ENCODE measurements at places on chromosomes 5 and 9.

GRCh38 chr5:39423331-39423751 is 1.4 kb downstream of the DAB2 start:
- DNase-seq = no peak

DNA sequence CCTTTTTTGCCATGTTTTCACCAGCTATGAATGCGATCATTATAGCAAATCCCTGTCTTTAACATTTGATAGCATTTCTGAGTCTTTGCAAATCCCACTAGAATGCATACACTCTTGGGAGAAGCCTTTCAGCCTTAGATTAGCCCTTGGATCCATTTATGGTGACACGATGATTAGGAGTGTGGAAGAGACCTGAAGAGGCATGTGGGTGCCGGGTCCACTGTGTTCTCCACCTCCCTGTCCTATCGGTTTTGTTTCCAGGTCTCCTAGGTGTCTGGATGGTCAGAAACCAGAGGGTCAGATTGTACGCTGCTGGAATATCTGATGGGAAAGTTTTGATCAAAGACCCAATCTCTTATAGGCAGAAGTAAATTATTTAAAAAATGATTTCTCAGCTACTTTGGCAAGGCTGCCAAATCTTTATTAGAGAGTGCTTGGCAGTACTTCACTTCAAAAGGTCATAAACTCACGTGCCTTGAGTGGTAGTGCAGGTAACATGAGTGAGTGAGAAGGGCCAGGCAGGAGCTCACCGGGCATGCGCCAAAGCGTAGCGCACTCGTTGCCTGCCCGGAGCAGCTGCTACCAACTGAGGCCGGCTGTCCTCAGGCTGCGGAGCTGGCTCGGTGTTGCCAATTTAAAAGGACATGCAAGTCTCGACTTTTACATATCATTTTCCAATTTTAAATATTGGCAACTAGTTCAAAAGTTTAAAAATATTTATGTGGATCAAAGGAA is 51.3 kb downstream of the PCSK5 start:
- no peak for DNase-seq

GRCh38 chr5:96776621-96777020 is 31.1 kb downstream of the ERAP1 start:
- no peak for DNase-seq

GRCh38 chr5:72015103-72015548 is 92.1 kb upstream of the MAP1B start:
- DNase-seq = no peak

- DNase-seq = no peak
Observed at GRCh38 chr9:18601026-18601425, 127.1 kb downstream of the ADAMTSL1 start.

- DNase-seq = no peak
Observed at GRCh38 chr5:35908814-35909213, 29.6 kb downstream of the CAPSL start.

DNA sequence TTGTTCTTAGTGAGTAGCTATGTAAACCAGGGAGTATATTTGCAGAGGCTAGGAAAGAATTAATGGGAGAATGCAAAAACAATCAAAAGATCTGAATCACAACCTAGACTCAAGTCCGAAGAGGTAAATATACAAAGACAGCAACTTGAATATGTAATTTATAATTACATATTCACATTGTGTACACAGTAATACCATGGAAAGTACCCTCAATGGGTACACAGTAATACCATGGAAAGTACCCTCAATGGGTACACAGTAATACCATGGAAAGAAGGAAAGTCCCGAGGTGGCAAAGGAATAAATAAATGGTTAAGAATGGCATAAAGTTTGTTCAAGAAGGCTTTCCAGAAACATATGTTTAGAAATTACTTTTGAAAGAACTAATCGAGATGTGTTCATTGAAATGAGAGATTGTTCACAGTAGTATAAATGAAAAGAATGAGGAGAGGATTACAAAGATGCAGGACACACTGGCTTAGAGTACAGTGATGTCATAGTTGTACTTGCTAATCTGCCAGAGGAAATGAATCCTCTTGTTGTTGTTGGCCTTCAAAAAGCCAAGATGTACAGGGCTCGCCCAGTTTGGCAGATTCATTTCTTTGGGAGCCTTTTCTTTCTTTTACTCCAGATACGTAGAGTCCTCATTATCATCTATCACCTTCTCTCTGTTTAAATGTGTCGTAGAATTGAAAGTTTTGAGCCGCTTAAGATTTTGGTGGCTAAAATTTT is 116.0 kb downstream of the UNC13B start:
- no peak for DNase-seq

DNA sequence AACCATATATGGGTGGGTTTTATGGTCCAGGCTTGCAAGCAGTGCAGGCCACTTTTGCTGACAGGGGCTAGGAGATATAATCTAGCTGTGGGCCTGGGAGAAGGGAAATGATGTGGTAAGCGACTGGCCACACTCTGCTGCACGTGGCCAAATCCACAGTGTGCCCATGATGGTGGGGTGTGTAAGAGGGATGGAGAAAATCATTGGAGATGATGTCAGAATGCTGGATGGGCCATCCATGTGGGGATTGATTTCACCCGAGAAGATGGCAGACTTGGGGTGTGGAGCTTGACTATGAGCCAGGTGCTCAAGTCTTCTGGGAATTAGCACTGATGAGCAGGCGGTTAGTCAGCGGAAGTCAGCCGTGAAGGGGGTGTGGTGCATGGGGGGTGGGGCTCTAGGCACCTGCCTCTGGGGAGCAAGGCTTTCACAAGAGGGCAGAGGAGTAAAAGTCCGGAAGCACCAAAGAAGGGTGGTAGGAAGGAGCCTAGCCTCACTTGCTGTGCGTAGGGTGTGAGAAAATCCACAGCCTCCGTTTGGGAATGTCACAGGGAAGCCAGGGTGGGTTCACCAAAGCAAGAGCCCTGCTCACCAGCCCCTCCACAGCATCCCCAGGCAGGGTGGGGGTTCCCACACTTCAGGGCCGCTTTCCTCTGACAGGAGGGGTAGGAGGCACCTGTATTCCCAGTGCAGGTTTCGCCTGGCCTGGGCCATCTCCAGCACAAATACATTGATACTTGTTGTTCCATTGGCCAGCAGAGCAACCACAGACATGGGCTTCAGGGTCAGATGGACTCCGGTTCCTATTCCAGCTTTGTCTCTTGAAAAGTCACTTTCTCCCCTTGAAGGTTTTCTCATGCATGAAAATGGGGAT is 44.5 kb upstream of the ANGPTL2 start:
- DNase-seq = no peak

- no peak for DNase-seq
Observed at GRCh38 chr5:56055859-56056258, 61.1 kb upstream of the IL6ST start.

- no peak for DNase-seq
Observed at GRCh38 chr9:82680179-82680935, 382.6 kb downstream of the RASEF start.

- peak; percentile 94 for DNase-seq
Observed at GRCh38 chr5:71586941-71587765, at the start of gene MCCC2. MCCC2 (plus strand) TSS chr5:71587340; CDS start chr5:71587426, 86 bp downstream.

DNA sequence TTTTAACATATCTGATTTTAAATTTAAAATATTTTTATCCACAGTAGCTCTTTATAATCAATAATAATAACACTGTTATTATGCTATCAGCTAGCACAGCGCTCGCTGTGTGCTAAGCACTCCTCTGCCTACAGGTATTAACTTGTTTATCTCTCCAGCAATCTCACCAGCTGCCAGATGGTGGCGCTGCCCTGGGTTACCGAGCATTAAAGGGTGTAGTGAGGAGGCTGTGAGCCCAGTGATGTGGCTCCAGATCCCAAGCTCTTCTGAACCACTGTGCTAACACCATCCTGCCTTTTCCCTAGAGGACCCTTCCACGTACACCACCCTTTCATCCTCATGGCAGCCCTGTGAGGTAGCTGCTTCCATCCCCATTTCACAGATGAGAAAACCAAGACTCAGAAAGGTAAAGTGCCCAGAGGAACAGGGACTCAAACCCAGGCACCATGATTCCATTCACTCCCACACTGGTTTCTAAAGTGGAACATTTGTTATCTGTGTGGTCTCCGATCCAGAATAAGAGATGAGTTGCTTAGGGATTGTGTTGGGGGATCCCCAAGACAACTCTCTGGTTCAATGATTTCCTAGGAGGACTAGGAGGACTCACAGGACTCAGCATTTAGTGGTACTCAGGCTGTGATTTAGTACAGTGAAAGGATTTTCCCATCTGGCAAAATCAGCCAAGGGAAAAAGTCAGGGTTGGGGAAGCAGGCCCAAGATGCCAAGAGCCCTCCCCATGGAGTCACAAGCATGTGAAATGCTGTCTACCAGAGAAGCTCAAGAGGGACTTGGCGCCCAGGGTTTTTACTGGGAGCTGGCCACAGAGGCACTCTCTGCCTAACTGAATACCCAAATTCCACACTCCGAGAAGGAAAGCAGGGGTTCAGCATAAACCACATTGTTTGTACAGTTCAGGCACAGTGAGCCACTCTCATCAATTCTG is 7.0 kb downstream of the IGFBPL1 start:
- DNase-seq = no peak

DNA sequence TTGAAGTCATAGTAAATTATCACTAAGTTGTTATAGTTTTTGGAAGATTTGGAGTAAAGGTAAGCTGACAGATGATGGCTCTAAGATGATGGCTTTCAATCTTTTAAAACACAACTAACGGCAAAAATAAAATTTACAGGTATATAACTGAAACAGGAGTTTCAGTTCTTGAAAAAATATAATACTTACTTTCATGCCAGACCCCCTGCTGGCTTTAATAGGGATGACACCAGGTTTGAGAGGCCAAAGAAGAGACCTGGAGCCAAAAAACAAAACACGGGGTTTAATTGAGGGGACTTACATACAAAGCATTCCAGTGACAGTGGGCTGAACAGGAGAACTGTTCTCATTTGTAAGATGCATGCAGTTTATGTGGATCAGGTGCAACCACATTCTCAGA is 301.7 kb upstream of the PCSK5 start:
- DNase-seq = no peak

GRCh38 chr9:79166005-79166404 is 405.8 kb upstream of the TLE4 start:
- no peak for DNase-seq

DNA sequence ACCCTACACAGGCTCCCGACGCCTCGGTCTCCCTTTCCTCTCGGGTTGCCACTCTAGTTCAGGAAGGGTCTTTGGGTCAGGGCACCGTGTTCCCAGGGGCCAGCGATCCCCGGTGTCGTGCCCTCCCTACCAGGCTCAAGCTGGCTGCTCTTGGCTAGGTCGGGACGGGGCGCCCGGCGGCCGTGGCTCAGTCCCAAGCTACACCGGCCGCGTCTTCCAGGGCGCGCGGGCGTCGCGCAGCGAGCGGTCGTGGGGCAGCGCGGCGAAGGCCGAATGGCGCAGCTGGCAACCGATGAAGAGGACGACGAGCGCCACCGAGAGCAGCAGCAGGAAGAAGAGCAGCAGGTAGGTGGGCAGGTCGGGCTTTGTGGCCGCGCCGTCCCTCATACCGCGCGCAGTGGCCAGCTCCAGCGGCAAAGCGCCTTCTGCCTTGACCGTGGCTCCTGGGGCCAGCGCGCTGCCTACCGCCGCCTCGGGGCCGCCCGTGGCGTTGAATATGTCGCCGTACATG is 892 bp downstream of the SMIM32 start:
- DNase-seq = no peak

- DNase-seq = no peak
Observed at GRCh38 chr9:108722396-108722795, 133.4 kb downstream of the ACTL7B start.

GRCh38 chr5:15789642-15790041 is 289.7 kb downstream of the FBXL7 start:
- no peak for DNase-seq

- no peak for DNase-seq
Observed at GRCh38 chr5:5781335-5781734, 358.9 kb downstream of the ICE1 start.

- no peak for DNase-seq
Observed at GRCh38 chr9:90340421-90340820, 302.2 kb downstream of the DIRAS2 start.

GRCh38 chr9:33350310-33350709 is 52.1 kb downstream of the AQP7 start:
- DNase-seq = no peak

DNA sequence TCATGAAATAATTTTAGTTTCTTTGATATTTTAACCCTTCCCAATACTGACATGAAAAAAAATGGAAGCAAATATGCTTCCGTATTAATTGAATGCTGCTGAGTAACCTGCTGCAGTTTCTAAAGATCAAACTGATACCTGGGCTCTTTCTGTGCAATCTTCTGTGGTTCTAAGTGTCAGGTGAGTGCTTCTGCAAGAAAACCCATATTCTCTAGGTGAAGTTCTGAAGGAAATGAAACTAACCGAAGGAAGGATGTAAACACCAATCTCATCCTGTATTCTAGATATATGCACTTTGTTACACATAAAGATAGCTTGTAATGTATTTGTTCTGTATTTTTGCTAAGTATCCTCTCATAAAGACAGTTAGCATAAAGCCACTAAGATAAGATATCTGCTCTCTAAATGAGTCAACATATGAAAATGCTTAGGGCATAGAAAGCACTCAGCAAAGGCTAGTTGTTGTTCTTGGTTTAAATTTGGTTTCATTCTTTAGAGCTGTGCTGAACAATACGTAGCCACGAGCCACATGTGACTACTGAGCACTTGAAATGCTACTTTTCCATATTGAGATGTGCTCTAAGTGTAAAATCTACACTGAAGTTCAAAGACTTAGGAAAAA is 52.0 kb downstream of the ITGA2 start:
- no peak for DNase-seq

DNA sequence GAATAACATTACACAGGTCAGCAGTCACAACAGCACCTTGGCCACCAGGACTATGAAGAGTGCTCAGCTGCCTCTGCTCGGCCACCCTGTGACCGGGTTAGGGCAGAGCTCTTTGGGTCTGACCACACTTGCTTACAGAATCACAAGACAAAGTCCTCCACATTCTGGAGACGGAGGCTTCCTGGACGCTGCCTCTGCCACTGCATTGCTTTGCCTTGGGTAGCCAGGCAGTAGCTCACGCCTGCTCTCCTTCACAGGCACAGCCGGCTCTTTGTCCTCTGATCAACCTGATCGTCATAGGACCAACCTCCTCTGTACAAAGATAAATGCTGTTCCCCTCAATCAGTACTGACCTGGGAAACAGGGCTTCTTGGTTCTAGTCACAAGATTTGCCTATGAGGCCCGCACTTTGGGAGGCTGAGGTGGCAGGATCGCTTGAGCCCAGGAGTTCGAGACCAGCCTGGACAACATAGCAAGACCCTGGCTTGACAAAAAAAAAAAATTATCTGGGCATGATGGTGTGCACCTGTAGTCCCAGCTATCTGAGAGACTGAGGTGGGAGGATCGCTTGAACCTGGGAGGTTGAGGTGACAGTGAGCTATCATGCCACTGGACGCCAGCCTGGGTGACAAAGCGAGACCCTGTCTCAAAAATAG is 128.4 kb upstream of the IER5L start:
- no peak for DNase-seq

- no peak for DNase-seq
Observed at GRCh38 chr5:148428848-148429247, 45.1 kb downstream of the FBXO38 start.

DNA sequence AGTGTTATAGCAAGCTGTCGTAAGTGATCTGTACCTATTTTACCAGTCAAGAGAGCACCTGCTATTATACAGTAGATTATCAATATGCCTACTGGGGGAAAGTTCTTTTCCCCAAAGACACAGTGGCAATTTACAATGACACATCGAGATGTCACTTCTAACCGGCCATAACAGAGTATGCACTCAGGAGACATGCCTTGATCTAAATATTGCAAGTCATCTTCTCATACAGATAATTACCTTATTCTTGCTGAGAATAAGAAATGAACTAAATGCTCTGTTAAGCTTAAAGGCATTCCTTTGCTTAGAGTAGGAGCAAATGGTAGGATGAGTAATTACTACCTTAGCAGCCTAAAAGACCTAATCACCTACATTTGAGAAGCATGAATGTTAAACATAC is 71.6 kb downstream of the PKD2L2 start:
- DNase-seq = no peak

All from T-helper 17 cell (primary cell).